Kidney epithelial cell (primary cell): ENCODE measurements at places on chromosomes 2 and 18.

DNA sequence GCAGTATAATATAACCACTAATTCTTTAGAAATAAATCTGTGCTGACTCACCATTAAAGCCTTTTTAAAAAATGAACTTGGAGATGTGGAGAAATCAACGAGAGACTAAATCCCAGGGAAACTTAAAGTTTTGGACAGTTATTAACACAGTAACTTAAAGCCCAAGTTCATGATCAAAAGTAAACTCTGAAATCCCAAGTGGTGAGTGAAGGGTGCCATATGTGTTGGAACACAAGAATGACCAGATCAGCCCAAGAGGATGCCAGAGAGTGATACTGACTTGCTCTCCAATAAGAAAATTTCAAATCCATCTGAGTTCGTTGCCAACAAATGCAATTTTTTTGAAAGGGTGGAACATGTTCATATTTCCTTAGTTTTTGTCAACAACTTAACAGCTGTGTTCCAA, 838.1 kb upstream of the ACVR2A start:
- DNase-seq = no peak

DNA sequence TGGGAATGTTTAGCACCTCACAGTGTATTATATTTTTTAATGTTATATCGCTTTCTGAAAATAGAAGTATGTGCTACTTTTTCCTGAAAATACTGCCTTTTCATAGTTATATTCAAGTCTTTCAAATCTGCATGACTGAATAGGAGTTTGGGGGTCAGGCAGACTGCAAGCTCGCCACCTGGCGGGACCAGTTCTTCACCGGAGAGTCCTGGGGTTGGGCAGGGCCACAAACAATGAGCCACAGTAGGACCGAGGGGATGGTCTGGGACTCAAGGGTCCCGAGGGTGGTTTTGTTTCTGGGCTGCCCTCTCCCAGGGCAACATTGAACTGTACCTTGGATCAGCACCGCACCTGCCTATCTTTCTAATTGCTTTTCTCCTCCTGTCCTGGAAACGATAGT, 70.6 kb downstream of the VWA3B start:
- no peak for DNase-seq

GRCh38 chr18:57649556-57650500, 28.2 kb upstream of the NARS1 start:
- peak; percentile 32 for DNase-seq

GRCh38 chr2:160294889-160295288, 94.8 kb upstream of the ITGB6 start:
- no peak for DNase-seq

DNA sequence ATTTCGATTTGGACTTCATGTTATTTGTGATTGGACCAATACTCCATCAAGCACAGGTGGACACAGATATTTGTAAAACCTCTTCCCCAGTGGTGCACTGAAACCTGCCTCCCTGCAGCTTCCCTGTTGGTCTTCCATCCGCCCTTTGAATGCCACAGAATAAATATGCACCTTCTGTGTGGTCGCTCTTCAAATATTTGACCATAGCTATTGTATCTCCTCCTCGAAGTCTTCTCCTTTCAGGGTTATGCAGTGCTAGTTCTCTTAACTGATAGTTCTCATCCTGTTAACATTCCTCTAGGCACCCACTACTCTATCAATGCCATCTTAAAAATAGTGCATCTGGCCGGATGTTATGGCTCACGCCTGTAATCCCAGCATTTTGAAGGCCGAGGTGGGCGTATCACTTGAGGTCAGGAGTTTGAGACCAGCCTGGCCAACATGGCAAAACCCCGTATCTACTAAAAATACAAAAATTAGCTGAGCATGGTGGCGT, 12.5 kb downstream of the SPATS2L start:
- DNase-seq = no peak

- no peak for DNase-seq
Measured at GRCh38 chr2:192126912-192127311, 67.8 kb downstream of the TMEFF2 start.

GRCh38 chr2:147610496-147611040, 234.3 kb upstream of the ACVR2A start:
- DNase-seq = no peak

GRCh38 chr2:157413326-157414035, 30.4 kb downstream of the CYTIP start:
- DNase-seq = no peak

DNA sequence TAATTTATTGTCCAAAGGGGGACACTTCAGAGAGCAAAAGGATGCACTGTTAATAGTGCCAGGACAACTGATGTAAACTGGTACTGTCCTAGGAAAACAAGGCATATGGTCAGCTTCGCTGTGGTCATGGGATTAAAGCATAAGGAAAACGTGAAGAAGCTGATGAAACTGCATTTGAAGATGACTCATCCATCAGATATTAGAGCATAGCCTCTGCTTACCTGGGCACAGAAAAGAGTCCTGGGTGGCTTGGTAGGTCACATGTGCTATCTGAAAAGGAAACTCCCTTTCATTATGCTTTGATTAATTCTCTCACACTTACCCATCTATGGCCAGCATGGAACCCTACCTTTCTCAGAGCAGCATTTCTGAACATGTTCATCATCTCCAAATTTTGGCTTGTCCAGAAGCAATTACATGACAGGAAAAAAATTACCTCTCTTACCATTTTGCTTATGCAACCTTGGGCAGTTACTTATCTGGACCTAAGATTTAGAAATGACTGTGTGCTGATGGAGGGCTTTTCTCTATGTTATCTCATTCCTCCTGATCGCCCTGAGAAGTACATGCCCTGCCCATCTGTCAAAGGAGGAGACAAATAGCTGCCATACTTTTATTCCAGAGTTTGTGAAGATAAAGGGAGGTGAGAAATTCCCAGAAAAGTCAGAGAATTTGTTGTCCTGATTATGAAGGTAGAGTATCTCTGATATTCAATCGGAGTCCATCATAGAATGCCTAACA, 275.3 kb upstream of the SLC14A2 start:
- DNase-seq = no peak

DNA sequence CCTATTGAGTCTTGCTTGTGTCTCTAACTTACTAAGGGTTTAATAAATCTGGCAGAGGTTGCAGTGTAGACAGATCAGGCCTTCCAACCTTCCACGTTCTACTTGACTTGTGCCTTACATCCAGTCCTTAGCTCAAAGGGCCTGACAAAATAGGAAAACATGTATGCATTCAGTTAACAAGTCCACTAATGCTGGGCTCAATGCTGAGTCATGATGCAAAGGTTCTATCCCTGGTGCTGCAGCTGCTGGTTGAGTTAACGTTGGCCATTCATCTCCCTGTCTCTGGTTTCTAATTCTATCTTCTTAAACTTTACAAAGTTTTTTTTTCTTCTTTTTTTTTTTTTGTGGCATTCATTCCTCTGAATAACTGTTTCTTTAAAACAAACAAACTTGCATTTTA, 46.3 kb upstream of the ITGB6 start:
- DNase-seq = no peak

- no peak for DNase-seq
Measured at GRCh38 chr18:24628326-24628725, 167.9 kb downstream of the HRH4 start.

GRCh38 chr2:218452079-218452478, 33.2 kb downstream of the VIL1 start:
- no peak for DNase-seq

DNA sequence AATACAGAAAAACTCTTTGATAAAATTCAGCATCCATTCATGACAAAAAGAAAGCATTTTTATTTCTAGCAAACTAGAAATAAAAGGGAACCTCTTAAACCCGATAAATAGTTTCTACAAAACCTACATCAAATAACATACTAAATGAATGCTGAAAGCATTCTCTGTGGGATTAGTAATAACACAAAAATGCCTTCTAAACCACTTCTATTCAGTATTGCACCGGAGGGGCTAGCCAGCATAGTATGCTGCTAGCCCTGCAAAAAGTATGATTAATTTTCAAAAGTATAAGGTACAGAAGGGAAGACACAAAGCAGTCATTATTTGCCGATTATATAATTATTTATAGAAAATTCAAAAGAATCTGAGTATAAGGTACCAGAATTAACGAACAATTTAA, 145.2 kb downstream of the DTNB start:
- DNase-seq = peak; percentile 23

GRCh38 chr2:167826906-167827305, 420.5 kb downstream of the STK39 start:
- DNase-seq = no peak

DNA sequence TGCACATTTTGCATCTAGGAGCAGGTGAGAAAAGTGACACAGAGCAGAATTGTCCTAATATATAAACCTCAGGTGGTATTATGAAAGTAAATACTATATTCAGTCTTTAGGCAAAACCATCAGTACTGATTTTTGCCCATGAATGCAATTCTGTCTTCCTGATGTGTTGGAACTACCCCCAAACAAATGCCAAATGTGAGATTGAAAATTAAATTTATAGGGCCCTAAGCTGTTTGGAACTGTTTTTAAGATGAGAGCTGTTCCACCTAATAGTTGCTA, 115.2 kb downstream of the SH3RF3 start:
- no peak for DNase-seq

DNA sequence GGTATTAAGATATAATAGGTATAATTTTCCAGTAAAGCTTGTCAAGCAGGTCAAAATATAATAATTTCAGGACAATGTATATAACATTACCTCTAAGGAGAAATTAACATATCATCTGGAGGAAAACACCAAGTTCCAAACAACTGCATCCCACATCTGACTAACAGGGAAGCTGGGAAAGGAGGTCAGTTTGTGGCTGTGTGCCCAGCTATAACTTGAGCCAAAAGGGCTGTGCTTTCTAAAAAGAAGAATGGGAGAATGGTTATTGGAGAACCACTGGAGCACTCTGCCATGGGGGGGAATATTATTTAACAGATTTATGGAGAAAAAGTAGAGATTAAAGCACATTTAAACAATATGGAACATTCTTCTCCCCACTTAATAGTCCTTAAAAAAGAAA, 390.6 kb upstream of the PKDCC start:
- DNase-seq = no peak

- DNase-seq = no peak
Measured at GRCh38 chr18:55219059-55219458, 259.8 kb upstream of the CCDC68 start.

DNA sequence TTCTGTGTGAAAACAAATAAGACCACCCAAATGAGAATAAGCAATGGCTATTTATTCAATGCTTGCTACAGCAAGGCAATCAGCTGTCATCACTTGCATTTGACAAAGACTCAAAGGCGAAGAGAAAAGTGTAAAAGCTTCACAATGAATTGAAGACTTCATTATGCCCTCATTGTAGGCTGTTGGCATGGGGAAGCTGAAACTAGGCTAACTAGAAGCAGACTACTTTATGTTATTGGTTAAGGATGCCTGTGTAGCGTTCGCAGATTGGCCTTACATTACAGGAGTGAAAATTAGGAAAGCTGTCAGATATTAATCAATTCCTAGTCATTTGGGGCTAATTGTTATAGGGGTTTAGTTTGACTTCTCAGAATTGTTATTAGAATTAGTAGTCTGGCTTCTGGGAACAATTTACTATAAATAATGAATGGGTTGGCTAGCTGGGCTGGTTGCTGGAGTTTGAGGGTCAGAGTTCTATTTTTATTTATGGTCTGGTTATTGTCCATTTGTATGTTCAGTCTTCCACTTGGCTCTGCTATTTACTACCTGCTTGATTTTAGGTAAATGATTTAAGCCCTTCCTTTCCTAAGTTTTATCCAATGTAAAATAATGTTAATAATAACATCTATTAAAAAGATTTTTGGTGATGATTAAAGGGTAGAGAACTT, 437.2 kb upstream of the SYT4 start:
- DNase-seq = no peak

DNA sequence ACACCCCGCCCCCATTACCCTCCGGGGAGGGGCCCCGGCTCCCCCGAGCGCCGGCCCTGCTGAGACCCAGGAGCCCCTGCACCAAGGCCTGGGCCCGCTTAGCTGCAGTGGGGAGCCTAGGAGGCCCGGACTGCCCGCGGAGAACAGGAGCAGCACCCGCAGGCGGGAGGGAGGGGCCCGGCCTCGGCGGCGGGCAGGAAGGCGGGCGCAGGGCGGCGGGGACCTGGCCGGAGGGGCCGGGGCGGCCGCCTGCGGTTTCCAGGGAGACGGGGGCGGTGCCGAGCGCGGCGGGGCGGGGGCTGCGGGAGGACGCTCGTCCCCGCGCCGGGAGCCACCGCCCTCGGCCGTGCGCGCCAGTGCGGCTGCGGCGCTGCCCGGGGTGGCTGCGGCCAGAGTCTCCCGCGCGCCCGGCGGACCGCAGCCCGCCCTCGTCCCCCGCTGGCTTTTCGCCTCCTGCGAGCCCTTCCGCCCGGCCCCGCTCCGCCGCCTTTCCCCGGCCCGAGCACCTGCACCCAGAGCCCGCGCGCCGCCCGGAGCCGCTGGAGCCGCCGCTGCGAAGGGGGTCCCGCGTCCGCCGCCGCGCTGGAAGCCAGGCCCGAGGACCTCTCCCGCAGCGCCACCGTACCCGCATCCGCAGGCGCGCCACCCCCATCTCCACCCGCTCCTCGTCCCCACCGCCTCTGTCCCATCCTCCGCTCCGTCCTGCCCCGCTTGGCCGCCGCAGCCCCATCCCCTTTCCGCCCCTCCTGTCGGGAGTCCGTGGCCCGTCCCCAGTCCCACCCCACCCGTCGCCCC, 17.2 kb downstream of the GPC1 start:
- no peak for DNase-seq

- DNase-seq = no peak
Measured at GRCh38 chr18:63223837-63224236, 95.7 kb downstream of the BCL2 start.

DNA sequence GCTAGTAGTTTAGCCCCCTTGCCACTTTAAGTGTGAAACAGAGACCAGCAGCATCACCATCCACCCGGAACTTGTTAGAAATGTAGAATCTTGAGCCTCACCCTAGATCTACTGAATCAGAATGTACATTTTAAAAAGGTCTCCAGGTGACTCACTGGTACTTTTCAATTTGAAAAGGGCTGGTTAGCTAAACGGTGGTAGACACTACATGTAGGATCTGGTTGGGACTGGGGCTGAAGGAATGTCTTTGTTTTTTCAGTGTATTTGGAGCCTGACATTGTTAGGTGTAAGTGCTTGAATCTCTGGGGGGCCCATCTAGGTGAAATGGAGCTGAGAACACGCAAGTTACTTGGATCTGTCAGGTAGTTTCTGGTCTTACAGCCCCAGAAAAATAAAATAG, 44.0 kb upstream of the XPO1 start:
- DNase-seq = no peak

- DNase-seq = no peak
Measured at GRCh38 chr2:182615036-182615435, 101.0 kb upstream of the DNAJC10 start.

GRCh38 chr2:6835467-6835866, 30.2 kb downstream of the CMPK2 start:
- no peak for DNase-seq

DNA sequence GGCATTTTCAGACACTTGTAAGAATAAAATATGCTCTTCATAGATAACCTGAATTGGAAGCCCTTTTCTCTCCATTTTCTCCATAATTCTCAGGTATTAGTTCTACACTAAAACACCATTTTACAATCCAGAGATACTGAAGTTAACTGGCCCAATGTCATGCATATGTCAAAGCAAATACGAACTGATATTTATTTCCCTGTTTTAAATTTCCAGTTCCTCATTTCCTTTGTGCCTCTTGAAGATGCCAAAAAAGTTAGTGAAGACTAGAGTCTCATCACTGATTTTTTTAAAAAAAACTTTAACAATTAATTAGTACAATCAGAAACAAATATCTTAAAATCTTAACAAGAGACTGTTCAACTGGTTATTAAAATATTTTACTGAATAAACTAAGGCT, 52.8 kb upstream of the ITGB6 start:
- DNase-seq = no peak
